Activated CD4-positive, alpha-beta T cell treated with anti-CD3 and anti-CD28 coated beads, Interleukin-2, amount 50 U/mL, for 4 hours (primary cell): ENCODE measurements at places on chromosomes 2 and 18.

GRCh38 chr18:77108821-77109647 lies 23.5 kb downstream of the MBP start:
- DNase-seq: no peak

- no peak for DNase-seq
Measured at GRCh38 chr2:100237163-100237562, 85.1 kb downstream of the LONRF2 start.

DNA sequence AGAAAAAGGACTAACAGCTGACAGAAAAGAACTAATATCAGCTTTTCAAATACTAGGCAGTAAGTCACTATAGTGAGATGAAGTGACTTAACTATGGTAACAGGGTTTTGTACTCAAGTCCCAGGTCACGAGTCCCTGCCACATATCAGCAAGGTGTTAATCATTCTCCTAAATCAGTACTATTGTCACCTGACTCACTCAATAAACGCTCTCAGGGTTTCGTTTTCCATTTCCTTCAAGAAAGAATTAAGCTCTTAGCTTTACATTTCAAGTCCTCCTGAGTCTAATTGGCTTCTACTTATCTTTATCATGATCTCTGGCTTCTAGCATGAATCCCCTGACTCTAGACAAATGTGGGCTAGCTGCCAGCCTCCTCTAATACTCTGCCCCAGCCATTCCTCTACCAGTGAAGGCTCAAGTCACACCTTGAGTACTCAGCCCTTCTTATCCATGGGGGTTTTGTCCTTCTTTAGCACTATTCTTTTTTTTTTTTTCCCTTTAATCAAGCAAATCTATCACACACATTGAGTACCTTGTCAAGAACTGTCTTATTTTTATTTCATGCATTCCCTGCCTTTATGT lies 20.0 kb downstream of the BUB1 start:
- no peak for DNase-seq

DNA sequence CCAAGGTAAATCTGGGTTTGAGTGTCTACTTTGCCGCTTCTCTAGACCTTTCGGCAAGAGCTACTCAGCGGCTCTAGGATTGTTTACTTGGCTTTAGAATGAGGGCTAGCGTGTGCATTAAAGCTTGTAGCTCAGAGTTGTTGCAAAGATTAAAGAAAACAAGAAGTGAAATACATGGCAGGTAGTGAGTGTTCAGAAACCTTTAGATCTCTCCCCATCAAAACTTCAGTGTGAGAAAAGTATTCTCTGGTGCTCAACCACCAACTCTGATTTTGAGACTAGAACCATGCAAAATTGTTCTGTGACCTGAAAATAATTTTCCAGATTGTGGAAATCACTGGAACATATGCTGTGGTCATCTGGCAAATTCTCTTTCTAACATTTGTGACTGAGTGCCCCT lies 512.0 kb downstream of the CMPK2 start:
- no peak for DNase-seq

GRCh38 chr2:165681841-165682240 lies 112.2 kb downstream of the GALNT3 start:
- no peak for DNase-seq

DNA sequence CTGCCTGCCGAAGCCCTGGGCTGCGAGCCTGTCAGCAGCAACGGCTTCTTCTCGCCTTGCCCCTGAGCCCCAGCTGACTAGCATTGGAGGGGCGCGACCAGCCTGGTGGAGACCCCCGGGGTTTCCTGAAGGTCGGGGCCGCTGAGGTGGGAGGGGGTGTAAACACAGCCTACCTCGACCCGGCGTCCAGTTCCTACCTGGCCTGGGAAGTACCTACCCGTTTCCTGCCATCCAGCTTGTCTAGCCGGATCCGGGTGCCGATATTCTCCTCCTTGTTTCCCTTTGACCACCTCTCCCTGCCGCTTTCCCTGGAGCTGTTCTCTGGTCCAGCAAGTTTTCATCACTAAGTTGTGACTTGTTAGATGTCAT lies 511 bp downstream of the MOB4 start:
- DNase-seq: no peak

- DNase-seq: no peak
Measured at GRCh38 chr18:23451491-23451890, 1.6 kb upstream of the RIOK3 start.

DNA sequence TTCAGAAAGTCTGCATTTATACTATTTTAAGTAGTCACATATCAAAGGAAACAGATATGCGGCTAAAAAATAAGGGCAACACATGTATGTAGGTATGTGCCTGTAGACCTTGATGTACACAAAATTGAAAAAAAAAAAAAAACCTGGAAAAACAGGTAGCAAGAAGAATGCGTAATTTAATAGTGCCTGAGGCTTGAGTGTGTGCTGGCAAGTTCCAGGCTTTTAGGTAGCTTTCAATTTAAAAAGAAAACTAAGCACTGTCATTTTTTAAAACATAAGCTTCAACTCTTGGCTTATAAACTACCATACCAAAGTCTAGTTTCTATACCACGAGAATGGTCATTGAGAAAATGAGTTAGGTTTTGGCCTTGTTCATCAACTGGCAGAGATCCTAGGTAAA lies 72.3 kb downstream of the OTX1 start:
- DNase-seq: no peak
